ENCODE measurements at places on chromosomes 7 and 10.

- peak; percentile 53 for DNase-seq
Observed at GRCh38 chr10:110746254-110746826, 102.2 kb downstream of the RBM20 start.

DNA sequence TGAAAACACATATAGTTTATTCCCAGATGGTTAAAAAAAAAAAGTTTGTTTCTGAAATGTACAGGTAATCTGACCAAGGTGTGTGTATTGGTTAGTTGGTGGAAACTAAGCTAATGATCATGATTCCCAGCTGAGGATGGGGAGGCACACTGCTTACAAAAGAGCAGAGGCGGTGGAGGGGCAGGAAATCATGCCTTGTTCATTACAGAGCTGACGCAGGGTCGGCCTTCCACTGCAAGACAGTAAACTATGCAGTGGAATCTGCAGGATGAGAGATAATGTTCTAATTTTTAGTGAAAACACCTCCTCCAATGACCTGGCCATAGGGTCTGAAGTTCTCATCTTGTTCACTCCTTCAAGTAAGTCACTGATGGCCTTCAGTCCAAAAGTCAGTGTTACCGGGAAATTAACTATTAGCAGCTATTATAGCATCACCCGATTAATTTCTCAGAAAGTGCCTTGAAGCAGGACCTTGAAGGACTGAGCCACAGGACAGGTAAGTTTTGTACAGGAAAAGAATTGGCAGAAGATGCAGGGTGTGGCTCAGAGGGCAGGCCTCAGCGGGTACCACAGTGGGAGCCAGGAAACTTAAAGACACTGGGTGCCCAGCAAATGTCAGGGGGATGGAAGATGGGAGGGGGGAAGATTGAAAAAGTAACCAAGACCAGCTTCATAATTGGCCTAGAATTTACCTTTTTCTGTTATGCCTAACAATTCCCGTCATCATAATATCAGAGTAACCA, 36.0 kb downstream of the MYOF start:
- DNase-seq: no peak

DNA sequence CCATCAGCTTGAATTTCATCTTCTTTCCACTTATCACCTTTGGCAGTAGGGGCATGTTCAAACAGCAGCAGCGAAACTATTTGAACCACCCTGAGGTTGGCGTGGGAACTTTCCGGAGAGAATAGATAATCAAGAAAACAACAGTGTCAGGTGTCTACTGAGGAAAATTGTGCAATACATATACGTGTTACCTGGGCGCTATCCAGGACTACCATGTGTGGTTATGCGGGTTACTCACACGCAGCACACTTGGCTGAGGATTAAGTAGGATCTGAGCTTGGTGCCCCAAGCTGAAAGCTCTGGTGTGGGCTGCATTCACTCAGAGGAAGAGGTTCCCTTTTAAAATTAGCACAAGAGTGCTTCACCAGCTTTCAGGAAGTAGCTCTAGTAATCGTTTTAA, 8.8 kb upstream of the ABI1 start:
- DNase-seq: no peak

GRCh38 chr10:12633776-12634620, 284.7 kb downstream of the CAMK1D start:
- DNase-seq: no peak

- no peak for DNase-seq
Observed at GRCh38 chr7:152762056-152762455, 2.5 kb downstream of the ACTR3B start.

GRCh38 chr10:132350391-132350790, 18.4 kb downstream of the LRRC27 start:
- no peak for DNase-seq

GRCh38 chr7:159209429-159209828, 64.8 kb upstream of the VIPR2 start:
- no peak for DNase-seq

DNA sequence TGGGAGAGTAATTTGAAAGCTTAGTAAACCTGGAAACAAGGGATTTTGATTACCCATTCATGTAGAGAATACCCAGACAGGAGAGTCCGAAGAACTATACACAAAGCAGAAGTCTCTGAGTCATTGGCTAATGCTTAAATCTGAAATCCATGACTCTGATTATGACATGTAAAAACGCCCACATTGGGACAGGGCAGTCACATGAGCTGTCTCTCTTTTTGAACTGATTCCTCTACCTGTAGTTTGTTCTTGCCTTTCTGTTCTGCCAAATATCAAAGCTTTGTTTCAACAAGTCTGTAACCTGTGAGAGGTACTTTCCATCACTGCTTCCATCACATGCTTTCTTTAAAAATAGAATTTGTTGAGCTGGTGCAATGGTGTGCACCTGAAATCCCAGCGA, 4.3 kb upstream of the GPNMB start:
- DNase-seq: no peak

- no peak for DNase-seq
Observed at GRCh38 chr7:157009778-157010587, 480 bp downstream of the MNX1 start.

GRCh38 chr7:27191833-27192545, 7.0 kb upstream of the HOXA11 start:
- no peak for DNase-seq

GRCh38 chr10:58502956-58503355, 9.7 kb upstream of the BICC1 start:
- no peak for DNase-seq

DNA sequence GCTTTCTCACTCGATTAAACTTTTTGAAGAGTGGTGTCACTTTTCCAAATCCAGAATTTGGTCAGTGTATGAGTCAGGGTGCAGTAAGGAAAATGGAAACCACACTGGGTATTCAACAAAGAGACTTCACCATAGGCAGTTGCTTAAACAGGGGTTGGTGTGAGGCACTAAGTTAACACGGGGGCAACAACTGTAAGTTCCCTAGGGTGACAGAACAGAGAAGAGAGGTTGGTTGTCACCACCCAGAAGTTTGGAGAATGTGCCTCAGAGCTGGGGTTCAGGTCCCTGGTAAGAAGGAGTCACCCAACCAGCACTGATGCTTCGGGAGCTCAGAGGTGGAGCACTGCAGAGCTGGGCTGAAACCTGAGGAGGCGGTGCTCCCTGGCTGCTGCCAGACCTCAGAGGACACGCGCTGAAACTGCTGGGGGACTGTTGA, 170.4 kb downstream of the ARID5B start:
- no peak for DNase-seq

GRCh38 chr10:113494761-113495160, 58.1 kb upstream of the HABP2 start:
- DNase-seq: no peak

- no peak for DNase-seq
Observed at GRCh38 chr7:12032146-12032545, 178.9 kb upstream of the TMEM106B start.

DNA sequence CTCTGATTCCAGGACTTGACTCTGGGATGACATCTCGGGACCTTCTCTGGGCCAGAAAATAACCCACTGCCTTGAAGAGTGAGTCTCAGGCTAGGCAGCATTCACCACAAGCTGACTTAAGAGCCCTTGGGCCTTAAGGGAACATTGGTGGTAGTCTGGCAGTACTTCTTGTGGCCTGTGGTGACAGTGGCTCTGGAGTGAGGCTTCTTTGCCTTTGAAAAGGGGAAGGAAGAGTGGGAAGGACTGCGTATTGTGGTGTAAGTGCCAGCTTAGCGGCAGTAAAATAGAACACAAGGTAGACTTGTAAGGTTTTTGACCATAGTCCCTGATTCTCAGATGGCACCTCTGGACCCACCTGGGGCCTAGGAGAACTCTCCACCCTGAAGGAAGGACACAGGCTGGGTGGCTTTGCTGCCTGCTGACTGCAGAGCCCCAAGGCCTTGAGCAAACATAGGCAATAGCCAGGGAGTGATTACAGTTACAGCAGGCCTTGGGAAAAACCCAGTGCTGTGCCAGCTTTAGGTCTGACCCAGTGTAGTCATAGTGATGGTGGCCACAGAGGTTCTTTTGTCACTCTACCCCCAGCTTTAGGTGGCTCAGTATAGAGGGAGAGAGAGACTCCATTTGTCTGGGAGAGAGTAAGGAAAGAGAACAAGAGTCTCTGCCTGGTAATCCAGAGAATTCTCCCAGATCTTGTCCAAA, 483.9 kb downstream of the SH2D4B start:
- DNase-seq: no peak

DNA sequence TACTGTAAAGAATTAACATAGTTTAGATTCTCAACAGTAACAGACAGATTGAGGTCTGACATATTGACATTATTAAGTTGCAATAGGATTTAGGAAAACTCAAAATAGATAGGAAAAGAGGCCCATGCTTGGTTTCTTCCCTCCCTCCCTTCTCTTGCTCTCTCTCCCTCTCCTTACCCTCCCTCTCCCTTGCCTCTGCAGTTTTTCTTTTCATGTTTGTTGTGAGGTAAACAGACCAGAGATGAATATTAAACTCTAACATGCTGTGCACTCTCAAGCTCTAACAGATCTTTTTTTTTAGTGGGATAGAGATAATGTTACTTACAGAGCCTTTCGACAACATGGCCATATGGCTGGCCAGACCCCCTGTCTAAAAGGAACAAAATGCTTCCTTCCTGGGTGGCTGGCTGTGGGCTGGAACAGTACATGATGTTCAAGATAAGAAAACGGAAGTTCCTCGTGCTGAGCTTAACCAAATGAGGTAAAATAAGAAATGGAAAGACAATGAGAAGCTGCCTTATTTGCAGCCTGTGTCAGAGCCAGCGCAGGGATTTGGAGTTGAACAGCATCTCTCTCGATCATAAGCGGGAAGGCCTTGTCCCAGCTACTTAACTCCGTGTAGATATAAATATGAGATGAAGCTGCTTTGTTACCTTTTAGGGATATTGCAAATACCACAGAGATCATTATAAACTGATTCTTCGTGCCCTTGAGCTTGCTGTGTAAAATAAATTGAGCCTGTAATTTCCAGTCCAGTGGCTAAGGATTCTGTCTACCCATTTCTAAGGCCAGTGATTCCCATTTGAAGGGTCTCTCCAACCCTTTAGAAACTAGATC, 391.9 kb upstream of the NPVF start:
- no peak for DNase-seq

DNA sequence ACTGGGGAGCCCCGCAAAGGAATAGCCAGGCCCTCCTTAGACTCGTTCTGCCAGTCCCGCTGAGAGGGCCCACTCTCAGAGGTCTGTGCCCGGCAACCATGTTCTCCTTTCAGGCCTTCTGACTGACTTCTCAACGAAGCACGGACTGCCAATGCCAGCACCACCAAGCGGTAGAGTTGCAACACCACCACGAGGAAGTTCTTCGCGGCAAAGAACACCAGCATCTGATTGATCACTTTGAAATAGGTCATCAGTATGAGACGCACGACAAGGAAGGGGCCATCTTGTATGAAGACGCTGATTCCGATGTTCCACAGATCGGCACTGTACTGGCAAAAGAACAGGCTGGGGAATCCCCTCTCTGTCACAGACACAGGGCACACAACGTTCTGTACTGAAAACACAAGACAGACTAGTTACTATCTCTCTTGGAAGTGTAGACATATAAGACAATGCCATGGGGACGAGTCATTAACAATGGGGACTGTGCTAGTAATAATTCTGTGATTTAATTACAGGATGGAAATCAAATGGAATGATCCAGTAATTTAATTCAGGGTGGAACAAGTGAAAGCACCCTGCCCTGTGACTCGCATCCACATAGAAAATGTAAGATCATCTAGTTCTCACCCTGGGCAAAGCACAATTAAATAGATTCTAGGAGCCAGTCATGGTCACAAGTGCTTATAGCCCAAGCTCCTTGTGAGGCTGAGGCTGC, 42.7 kb downstream of the TMEM26 start:
- DNase-seq: no peak

- no peak for DNase-seq
Observed at GRCh38 chr7:89002981-89003956, 207.7 kb upstream of the TEX47 start.

Measured in HTR-8/SVneo (cell line).